ENCODE measurements at places on chromosomes 2 and 18. TPM values are rescaled to one million over a fixed set of nuclear protein-coding genes. Genes with fewer than 3 reads are reported as not detected.

Gene ACMSD
- not detected for total RNA-seq

Gene ALPG
- not detected for total RNA-seq

Gene NTSR2
- not detected for total RNA-seq

Gene SERPINB4
- not detected for total RNA-seq

Gene TDRD15
- total RNA-seq = not detected

Gene ARL5A
- total RNA-seq = 60.9 TPM

Gene SH2D6
- total RNA-seq = not detected

Gene TXNDC2
- total RNA-seq = not detected

Gene INHBB
- total RNA-seq = 2.8 TPM

Gene CHRNA1
- total RNA-seq = 0.94 TPM

Gene IL1RN
- 0.59 TPM for total RNA-seq

Gene C2orf49
- total RNA-seq = 20.2 TPM

Gene MDH1B
- 1.3 TPM for total RNA-seq

Gene SNED1
- total RNA-seq = 9.7 TPM

Gene LRRTM4
- total RNA-seq = 1.3 TPM

Gene BCL11A
- 16.9 TPM for total RNA-seq

Gene BCL2
- total RNA-seq = 25.9 TPM

DNA sequence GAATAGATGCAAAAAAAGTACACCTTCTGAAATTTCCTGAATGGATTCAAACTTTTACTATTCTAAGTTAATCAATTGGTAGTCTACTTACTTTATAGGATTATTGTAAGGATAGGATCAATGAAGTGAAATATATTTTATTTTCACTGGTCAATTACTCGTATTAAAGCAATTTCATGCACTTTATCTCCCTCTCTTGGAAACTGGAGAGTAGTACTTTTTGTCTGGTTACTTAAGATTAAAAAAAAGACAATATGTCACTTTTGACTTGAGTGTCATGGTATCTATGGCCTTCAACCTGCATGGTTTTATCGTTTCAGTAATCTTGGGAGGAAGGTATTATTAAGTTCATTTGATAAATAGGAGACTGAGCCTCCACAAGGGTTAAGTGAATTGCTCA, 1.0 kb upstream of the KYNU start:
- DNase-seq = no peak

- DNase-seq = no peak
These were observed 20.4 kb downstream of the TTC32 start for GRCh38 chr2:19881221-19881907.

- DNase-seq = no peak
These were observed 169.8 kb downstream of the TRIM43 start for GRCh38 chr2:95761556-95761955.

- no peak for DNase-seq
These were observed 90.4 kb downstream of the FAM228A start for GRCh38 chr2:24265212-24265611.

- no peak for DNase-seq
These were observed 3.8 kb downstream of the ANKMY1 start for GRCh38 chr2:240553956-240554480.

GRCh38 chr2:236281423-236281822, 17.2 kb upstream of the ASB18 start:
- no peak for DNase-seq

GRCh38 chr2:99949963-99950362, 192.4 kb downstream of the AFF3 start:
- no peak for DNase-seq

DNA sequence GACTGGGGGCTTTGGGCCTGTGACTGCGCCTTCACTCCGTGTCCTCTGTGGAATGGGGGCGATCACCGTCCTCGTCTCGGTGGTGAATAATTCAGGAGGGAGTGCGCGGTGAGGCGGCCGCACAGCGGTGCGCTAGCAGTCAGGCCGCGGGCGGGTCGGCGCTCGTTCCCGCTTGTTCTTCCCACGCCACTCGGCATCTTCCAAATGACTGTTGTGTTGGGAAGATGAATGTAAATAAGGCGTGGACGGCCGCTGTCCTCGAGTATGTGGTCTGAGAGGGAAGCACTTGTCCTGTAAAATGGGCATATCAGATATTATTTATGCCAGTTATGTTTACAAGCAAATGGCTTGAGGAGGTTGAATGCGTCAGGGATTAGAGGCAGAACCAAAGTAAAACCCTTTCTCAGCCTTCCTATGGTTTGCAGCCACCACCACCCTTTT, 608 bp upstream of the VPS4B start:
- peak; percentile 78 for DNase-seq

- no peak for DNase-seq
These were observed 307.6 kb upstream of the MYT1L start for GRCh38 chr2:2638547-2639220.

DNA sequence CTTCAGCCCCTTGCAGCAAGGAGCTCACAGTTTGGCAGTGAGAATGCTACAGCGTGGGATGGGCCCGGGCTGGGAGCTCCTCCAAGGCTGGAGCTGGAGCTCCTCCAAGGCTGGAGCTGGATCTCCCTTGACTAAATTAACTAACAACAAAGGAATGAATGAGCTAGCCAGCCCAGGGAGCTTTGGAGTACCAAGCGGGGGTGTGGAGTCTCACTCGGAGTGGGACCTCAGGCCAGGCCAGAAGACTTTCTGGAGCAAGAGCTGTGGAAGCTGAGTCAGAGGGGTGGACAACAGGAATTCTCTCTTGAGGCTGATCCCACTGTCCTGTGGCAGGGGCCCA, 244.7 kb upstream of the HS6ST1 start:
- peak; percentile 80 for DNase-seq

GRCh38 chr2:142082368-142082767, 48.4 kb downstream of the LRP1B start:
- DNase-seq = no peak

DNA sequence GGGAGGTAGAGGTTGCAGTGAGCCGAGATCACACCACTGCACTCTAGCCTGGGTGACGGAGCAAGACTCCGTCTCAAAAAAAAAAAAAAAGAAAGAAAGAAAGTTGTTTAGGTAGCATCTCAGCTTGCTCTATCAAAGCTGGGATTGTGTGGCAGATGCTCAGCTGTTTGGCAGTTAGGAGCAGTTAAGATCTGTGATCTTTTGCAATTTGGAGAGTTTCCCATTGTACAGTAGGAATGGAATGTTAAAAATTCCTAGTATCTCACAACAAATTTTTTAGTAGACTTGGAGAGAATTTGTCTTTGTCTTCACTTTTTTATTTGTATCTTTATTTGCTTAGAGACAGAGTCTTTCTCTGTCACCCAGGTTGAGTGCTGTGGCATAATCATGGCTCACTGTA, 122.9 kb upstream of the UNC80 start:
- DNase-seq = no peak

DNA sequence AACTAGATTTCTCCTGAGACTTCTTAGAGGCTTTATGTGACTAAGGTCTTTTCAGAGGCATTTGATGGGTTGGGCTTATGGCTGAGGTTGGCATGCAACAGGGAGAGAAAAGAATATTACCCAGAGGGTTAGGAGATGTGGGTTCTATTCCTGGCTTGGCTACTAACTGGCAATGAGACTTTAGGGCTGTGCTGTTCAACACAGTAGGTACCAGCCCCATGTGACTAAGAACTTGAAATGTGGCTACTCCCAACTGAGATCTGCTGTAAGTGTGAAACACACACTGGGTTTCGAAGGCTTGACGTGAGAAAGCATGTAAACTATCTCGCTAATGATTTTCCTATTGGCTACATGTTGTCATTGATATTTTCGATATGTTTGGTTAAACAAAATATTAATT, 324.9 kb upstream of the SLC14A2 start:
- DNase-seq = no peak

DNA sequence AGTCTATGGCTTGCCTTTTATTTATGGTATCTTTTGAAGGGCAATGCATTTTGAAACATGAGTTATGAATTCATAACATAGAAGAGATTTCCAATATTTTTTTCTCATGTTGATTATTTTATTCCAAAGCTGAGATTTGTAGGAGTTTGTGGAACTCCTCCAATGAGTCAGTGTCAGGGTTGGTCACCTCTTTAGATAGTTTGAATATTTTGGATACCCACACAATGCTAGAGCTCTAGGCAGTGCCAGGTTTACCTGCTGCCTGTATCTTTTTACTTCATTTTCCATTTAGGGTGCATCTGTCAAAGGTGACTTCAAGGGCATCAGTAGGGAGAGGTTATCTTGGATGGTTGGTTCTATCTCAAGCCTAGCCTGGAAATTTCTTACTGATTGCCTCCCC, 152.7 kb downstream of the CERS6 start:
- no peak for DNase-seq

DNA sequence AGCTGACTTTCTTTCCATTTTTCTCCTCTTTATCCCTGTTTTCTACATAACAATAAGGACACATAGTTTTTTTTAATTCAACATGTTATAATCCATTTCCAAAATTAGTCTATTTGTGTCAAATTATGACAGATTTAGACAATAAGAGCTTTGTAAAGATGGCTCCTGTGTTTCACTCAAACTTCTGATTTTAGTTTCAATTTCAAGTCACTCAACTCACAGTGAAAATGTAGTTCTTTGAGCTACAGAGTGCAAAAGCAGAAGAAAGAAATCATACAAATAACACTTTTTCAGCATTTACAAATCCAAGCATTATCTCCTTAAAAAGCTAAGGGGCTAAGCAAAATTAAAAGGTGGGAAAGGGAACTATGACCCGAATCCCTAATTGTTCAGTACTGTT, 340.7 kb upstream of the TRIB2 start:
- no peak for DNase-seq

- DNase-seq = no peak
These were observed 1910.7 kb upstream of the LRRTM1 start for GRCh38 chr2:82215212-82215611.

DNA sequence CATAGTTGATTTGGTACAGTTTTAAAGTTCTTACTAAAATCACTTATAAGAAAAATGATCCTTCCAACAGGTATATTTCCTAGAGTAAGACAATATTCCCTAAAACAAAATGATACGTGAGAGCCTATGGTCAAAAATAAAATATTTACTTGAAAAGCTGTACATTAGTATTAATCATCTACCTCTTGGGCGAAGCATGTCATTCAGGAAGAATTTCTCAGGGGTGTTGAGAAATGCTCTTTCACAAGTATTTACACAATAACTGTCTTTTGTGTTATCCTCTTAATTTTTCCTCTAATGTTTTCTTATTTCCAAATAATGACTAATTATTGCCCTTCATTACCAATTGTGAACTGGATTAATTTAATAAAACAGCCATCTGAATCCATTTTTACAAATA, 466.3 kb downstream of the SATB2 start:
- DNase-seq = no peak

DNA sequence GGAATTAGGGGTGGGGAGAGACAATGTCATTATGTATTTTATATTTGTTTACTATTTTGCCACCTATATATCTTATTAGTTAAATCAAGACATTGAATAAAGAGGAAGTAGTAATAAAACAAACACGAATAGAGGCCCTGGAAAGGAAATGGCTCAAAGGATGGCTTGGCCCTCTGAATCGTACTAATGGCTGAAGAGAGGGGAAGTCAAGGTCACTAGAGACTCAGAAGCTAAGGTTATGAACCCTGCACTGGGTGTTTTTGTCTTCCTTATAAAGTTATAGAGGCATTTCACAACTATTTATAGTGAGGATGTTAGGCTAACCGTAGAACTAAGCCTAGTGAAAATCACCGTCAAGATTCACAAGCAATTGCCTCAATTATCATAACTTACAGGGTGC, 685.9 kb downstream of the ARHGAP15 start:
- no peak for DNase-seq

GRCh38 chr2:109508556-109508955, 105.2 kb downstream of the SEPTIN10 start:
- DNase-seq = no peak

GRCh38 chr18:58870130-58870529, 5.5 kb downstream of the ZNF532 start:
- no peak for DNase-seq

DNA sequence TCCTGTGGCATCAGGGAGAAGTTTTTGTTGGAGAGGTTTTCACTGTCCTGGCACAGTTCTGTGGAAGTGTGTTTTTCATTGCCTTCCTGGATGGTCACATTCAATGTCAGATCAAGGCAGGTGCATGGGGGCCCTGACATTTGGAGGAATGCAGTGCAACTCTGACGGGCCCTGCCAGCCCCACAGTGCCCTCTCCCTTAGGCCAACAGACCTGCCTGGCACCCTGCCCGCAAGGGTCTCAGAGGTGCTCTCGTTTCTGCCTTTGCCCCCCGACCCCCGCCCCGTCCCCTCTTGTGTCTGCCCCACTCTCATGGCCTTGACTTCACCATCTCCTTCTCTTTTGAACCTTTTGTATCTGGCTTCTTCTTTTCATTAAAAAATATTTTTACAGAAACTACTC, 257.2 kb upstream of the HDAC4 start:
- peak; percentile 46 for DNase-seq

DNA sequence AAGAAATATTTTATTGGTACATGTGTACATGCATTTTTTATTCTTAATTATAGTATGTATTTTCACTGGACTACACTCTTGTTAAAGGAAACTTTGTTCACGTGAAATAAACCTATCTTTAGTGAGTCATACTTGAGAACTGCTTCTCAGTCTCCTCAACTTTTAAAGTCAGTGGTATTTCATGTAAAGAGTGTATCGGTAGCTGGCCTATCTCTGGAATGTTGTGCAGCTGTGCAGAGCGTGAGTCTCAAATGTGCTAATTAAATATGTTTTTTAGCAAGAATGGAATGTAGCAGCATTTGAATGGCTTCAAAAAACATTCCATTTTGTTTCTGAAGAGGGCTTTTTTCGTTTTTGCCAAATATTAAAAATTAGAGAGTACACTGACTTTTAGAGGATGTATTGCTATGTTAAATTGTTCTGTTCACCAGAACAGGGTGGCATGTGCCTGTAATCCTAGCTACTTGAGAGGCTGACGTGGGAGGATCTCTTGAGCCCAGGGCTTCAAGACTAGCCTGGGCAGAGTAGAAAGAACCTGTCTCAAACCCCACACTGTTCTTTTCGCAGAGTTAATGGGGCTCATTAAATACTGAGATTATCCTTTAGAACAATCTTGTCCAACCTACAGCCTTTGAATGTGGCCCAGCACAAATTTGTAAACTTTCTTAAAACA, 14.3 kb downstream of the SPTBN1 start:
- DNase-seq = no peak

DNA sequence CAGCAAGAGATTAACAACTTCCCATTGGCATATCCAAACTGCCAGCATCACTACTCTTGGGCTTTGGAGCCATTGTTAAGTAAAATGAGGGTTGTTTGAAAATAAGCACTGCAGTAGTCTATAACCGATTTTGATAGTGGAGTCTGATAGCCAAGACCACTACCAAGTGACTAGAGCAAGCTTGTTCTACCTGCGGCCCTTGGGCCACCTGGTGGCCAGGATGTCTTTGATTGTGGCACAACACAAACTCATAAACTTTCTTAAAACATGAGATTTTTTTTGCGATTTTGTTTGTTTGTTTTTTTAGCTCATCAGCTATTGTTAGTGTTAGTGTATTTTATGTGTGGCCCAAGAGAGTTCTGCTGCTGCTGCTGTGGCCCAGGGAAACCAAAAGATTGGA, 11.0 kb downstream of the UBE2E3 start:
- DNase-seq = no peak

- DNase-seq = no peak
These were observed 70.1 kb downstream of the PLEKHA3 start for GRCh38 chr2:178550352-178550751.

DNA sequence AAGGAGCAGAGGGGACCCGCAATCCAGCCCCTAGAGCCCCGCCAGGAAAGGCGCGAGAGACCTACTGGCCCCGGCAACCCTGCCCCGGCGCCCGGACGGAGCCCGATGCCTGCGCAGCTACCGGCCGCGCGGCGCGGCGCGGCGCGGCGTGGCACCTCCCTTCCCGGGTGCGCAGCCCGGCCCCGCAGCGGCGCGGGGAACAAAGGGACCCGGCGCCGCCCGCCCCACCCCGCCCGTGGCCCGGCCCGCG, 307 bp downstream of the CDH2 start:
- no peak for DNase-seq

GRCh38 chr2:42249284-42249683, 80.1 kb downstream of the EML4 start:
- no peak for DNase-seq
